ENCODE measurements at places on chromosomes 5 and 9.
A peak's percentile ranks its signal among the peaks of the same experiment; 100 is the strongest.

- DNase-seq, result peak; percentile 51
Measured at GRCh38 chr5:180080486-180081280, 9.1 kb upstream of the RNF130 start.

GRCh38 chr9:88476491-88477271 is 58.3 kb upstream of the NXNL2 start:
- DNase-seq, result no peak

DNA sequence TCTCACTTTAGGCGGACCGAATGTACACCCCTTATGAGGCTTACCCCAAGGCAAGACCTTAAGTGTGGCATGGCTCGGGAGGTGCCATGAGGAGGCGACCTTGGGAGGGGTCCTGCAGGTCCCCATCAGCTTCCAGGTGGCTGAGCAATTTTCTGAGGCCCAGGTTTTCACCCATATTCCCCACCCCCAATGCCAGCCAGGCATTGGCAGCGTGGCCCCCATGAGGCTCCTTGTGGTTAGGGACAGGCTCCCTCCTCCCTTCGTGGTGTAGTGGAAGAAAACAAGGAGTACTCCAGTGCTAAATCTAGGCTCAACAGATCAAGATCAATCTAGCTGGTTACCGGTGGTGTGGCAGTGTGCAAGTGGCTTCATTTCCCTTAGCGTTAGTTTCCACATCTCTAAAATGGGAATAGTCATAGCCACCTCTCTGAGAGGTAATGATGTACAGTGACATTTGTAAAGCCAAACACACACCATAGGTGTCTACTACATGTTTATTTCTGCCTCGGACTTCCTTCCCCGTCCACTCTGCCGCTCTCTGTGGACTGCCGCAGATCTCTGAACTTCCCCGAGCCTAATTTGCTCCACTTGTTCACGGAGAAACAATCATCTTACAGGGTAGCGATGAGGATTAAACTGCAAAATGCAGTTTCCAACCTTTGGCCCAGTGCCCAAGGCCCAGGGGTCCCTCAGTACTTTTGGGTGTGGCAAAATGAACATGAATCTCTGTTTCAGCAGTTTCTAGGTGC is 8.4 kb downstream of the LHX2 start:
- no peak for DNase-seq

DNA sequence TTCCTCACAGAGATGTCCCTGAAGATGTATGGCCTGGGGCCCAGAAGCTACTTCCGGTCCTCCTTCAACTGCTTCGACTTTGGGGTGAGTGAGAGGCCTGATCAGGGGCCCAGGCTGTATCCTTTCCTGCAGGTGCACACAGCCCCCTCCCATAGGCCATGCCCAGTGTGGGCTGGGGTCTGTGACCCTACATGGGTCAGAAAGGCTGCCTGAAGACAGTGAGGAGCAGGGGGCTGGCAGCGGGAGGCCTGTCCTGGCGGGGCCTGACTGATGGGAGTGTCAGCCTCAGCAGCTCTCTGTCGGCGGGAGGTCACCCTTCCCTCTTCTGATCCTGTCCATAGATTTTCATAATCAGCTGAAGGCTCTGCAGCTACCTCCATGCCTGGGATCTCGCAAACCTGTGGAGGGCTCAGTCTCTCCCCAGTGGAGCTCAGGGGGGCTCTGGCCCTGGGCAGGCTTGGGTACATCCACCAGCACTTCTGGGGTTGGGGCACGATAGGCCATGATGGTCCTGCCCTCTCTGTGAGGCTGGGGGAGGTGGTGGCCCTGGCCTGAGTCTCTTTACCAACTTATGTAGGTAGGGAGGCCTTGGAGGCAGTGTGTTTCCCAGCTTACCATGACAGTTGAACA is 98.5 kb downstream of the CACNA1B start:
- DNase-seq, result no peak

DNA sequence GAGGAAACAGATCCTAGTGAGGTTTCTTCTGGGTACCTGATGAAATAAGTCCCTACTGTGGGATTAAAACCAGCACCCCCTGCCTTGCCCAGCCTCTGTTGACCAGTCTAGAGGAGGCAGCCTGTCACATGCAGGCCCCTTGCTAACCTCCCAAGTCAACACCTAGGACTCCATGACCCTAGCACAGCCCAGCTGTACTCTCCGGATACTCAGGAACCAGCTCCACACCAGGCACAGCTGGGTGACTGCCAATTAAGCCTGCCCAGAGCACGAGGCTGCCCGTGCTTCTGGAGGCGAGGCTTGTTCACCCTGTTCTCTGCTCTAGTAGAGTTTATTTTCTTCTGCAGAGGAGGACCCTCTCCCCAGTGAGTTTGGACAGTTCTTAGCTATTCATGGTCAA is 92.5 kb downstream of the SNX24 start:
- DNase-seq, result no peak

GRCh38 chr9:92917176-92917800 is 30.0 kb upstream of the FGD3 start:
- no peak for DNase-seq

- no peak for DNase-seq
Measured at GRCh38 chr5:1312993-1313833, 18.3 kb upstream of the TERT start.

DNA sequence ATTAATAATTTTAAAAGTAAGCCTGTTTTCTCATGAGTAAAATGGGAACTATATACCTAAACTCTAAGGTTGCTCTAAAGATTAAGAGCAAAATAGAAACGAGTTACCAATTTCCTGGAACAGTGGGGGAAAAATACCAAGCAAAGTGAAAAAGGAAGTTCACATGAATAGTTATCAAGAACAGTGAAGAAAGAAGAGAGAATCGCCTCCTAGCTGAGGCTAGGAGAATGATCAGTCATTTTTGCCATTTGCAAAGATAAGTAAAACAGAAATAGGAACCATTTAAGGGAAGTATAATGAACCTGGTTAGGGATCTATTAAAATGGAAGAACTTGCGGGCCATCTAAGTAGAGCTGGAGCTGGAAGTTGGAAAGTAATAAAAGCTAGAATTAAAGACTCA is 50.7 kb downstream of the P4HA2 start:
- DNase-seq, result no peak
